ENCODE measurements at places on chromosomes 2 and 18.

GRCh38 chr2:106575955-106576354 is 88.8 kb downstream of the CD8B2 start:
- peak; percentile 16 for DNase-seq

- no peak for DNase-seq
Observed at GRCh38 chr2:43020296-43020695, 206.1 kb downstream of the ZFP36L2 start.

GRCh38 chr2:33788044-33788443 is 188.9 kb upstream of the FAM98A start:
- no peak for DNase-seq

DNA sequence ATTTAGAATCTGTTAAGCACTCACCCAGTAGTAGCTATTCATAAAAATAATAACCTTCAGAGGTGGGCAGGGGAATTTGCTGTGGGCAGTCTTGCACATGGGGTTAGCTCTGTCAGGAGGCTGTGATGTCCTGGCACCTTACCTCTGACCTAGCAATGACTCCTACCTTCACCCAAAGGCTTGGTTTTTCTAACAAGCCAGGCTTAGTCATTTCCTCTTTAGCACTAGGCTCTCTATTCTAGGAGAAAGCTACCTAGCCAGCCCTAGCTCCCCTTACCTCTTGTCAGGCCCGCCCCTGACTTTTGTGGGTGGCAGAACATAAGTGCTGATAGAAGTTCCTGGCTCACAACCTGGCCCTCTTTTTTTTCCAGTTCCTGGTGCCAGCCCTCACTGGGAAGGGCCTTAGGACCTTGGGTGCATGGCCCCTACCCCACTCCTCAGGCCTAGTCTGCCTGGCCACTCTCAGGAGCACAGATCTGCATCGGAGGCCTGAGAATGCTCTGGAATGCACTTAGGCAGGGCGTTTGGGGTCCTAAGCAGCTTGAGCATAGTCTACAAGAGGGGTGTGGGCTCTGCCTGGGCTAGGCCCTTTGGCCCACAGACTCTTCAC is 17.7 kb downstream of the CPLX4 start:
- DNase-seq = no peak

- DNase-seq = no peak
Observed at GRCh38 chr2:30932870-30933269, 125.6 kb upstream of the CAPN13 start.

Measured in Ammon's horn (tissue), 1 donor.